ENCODE measurements at places on chromosomes 16 and 17. TPM values are rescaled to one million over a fixed set of nuclear protein-coding genes. Genes with fewer than 3 reads are reported as not detected.

DNA sequence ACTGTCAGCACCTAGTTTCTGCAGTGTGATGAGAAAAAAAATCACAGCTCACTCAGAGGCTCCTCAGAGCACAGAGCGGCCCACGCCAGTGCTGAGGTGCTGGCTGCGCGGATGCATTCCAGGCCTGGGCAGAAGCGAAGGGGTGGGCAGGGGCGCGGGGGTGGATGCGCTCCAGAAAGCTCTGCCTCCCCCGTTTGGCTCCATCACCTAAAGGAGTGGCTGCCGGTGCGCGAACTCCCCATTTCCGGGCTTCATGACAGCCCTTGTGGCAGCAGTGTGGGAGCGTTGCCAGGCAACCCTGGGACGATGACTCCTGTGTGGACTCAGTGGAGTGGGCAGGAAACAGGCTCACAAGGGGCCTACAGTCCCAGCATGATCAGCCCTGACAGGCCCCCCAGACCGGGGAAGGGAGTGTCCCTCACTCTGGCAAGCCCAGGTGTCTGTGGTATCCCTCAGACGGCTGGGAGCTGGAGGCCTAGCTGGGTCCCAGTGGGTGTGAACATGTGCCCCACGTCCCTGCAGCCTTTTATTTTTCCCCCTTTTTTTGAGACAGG, 32.8 kb upstream of the NUDT16L1 start:
- no peak for DNase-seq
- H3K36me3 ChIP-seq: no peaks in the 10 kb centered on the region
- H3K27ac ChIP-seq: no peak overlapping the region
- peaks cover 11% of the 10 kb centered on the region for H3K4me1 ChIP-seq
- H3K27me3 ChIP-seq: no peaks in the 10 kb centered on the region

GRCh38 chr16:24853830-24854229, 8.1 kb downstream of the SLC5A11 start:
- DNase-seq: no peak
- no peaks in the 10 kb centered on the region for H3K36me3 ChIP-seq
- no peaks in the 10 kb centered on the region for H3K27me3 ChIP-seq
- H3K27ac ChIP-seq: no peak overlapping the region
- no peak overlapping the region for H3K4me3 ChIP-seq
- no peaks in the 10 kb centered on the region for H3K4me1 ChIP-seq

DNA sequence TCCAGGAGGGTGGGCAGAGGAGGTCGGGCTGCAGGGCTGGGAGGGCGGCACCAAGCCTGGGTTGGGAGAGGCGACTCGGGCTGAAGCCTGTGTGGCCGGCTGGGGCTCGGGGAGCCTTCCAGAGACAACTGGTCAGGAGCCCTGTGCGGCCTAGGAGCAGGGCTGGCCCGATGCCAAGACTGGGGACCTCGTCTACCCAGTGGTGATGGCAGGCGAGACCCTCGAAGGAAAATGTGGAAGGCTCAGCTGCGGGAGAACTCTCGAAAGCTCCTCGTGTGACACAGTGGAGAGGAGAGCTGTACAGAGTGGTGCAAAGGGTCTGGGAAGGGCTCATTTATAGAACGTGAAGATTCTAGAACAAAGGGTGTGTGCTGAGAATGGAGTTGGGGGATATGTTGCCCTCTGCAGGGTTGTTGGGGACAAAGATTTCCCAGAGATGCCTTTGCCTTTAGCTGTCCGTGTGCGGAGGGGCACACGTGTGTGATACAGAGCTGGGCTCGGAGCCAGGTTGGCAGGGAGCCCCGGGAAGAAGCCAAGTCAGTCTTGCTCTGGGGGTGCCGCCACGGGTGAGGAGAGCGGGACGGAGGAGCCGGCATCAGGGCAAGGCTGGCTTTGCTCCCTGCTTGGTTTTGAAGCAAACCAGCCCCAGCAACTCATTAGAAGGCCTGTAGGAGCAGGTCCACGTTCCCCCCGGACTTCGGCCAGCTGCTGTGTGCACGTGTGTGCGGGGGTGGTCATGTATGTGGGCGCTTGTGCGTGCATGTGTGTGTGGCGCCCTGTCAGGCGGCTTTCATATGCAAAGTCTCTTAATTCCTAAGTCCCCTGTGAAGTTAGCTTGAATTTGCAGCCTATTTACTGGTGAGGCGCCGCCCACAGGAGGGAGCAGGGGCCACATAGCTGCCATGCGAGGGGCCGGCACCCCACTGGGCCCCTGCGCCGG, 132.4 kb upstream of the CHMP6 start:
- H3K27me3 ChIP-seq: no peaks in the 10 kb centered on the region
- peaks cover 42% of the 10 kb centered on the region for H3K4me1 ChIP-seq
- no peaks in the 10 kb centered on the region for H3K36me3 ChIP-seq
- H3K27ac ChIP-seq: peak overlapping the region; percentile 93
- peak; percentile 48 for DNase-seq
- H3K4me3 ChIP-seq: no peak overlapping the region

- DNase-seq: no peak
- H3K27me3 ChIP-seq: no peaks in the 10 kb centered on the region
- H3K4me3 ChIP-seq: no peak overlapping the region
Observed at GRCh38 chr17:4509923-4510617, 11.4 kb downstream of the SPNS2 start.

- H3K4me1 ChIP-seq: no peaks in the 10 kb centered on the region
- no peaks in the 10 kb centered on the region for H3K27me3 ChIP-seq
- H3K4me3 ChIP-seq: no peak overlapping the region
- H3K27ac ChIP-seq: no peak overlapping the region
- DNase-seq: no peak
Observed at GRCh38 chr16:13052431-13052830, 151.0 kb downstream of the SHISA9 start.

- no peak overlapping the region for H3K27ac ChIP-seq
- no peak for DNase-seq
- H3K4me1 ChIP-seq: peaks cover 9% of the 10 kb centered on the region
- no peak overlapping the region for H3K4me3 ChIP-seq
- no peaks in the 10 kb centered on the region for H3K36me3 ChIP-seq
- no peaks in the 10 kb centered on the region for H3K27me3 ChIP-seq
Observed at GRCh38 chr16:8677481-8677880, 3.1 kb downstream of the ABAT start.

DNA sequence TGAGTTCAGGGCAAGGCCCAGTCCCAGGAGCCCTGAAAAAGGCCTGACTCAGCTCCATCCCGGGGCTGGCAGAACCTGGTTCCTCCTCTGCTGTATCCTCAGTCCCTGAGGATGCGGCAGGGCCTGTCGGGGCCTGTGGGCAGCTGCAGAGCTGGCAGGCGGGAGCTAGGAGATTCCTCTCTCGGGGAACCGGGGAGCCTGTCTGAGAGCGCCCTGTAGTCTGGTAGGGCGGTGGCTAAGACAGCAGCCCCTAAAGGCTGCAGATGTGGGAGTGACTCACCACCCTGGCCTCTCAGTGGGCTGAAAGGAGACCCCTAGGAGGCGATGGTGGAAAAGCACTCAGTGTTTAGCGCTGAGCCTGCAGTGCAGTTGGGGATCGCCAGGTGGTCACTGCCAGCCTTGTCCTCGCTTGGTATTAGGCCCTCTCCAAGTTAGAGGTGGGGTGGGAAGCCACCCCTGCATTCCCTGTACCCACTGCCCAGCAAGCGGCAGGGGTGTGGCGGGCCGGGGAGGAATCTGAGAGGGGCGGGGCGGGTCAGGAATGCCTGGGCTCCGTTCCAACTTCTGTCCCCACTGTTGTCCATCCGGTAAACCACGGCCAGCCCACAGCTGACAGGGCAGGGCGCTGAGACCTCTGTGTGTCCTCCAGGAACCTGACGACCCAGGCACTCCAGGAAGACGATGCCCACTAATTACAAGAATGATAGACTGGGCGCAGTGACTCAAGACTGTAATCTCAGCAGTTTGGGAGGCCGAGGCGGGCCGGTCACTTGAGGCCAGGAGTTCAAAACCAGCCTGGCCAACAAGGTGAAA, 29.5 kb upstream of the CDH1 start:
- no peak for DNase-seq
- H3K27ac ChIP-seq: no peak overlapping the region
- H3K36me3 ChIP-seq: no peaks in the 10 kb centered on the region
- no peaks in the 10 kb centered on the region for H3K27me3 ChIP-seq
- no peak overlapping the region for H3K4me3 ChIP-seq

Gene TUFM
- 140 TPM for total RNA-seq

- no peaks in the 10 kb centered on the region for H3K36me3 ChIP-seq
- H3K4me1 ChIP-seq: peaks cover 15% of the 10 kb centered on the region
- peak within 1 kb of the TSS; percentile 87 for H3K4me3 ChIP-seq
- H3K27ac ChIP-seq: peak within 1 kb of the TSS; percentile 92
Observed at GRCh38 chr17:32006957-32007462, at the start of gene LRRC37B. Gene LRRC37B (plus strand): TSS chr17:32007383. CDS start chr17:32021393, 14,010 bp downstream.

Gene CA7
- not detected for total RNA-seq

Gene HOXB9
- not detected for total RNA-seq

- H3K4me3 ChIP-seq: no peak overlapping the region
- peaks cover 54% of the 10 kb centered on the region for H3K36me3 ChIP-seq
- peaks cover 65% of the 10 kb centered on the region for H3K4me1 ChIP-seq
- no peaks in the 10 kb centered on the region for H3K27me3 ChIP-seq
Observed at GRCh38 chr17:82244413-82245133, 15.7 kb downstream of the SLC16A3 start.

GRCh38 chr17:70060415-70060814, 14.6 kb upstream of the KCNJ16 start:
- DNase-seq: no peak
- no peak overlapping the region for H3K27ac ChIP-seq
- H3K27me3 ChIP-seq: no peaks in the 10 kb centered on the region
- no peaks in the 10 kb centered on the region for H3K36me3 ChIP-seq

DNA sequence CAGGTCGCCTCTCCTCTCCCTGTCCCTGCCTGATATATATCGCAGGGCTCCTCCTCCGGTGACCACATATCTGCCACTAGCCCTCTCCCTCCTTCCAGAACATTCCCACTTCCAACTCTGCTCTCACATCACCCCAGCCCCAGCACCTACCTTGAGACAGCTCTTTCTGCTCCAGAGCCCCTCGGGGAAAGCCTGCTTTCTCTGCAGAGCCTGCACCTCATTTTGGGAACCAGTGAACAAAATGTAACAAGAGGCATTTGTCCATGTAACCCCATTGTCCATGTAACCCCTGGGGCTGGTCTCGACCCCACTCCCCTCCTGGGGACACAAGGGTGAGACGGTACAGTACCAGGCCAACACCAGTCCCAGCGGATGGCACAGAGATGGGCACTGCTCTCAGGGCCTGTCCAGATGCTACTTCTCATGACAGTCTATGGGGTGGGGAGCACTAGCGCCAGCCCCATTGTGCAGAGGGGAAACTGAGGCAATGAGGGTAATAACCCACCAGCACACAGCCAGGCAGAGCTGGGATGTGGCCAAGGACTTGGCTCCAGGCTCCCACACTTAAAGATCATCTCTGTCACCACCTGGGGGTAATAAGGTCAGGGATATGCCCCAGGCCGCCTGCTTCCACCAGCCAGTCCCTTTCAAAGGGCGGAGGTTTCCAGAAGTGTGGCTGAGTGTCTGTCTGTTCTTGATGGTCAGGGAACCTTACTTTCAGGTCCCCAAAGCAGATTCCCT, 42.9 kb downstream of the TBC1D16 start:
- H3K4me1 ChIP-seq: no peaks in the 10 kb centered on the region
- no peaks in the 10 kb centered on the region for H3K36me3 ChIP-seq
- H3K27ac ChIP-seq: no peak overlapping the region
- no peak for DNase-seq

Gene FBXO39
- total RNA-seq: not detected

DNA sequence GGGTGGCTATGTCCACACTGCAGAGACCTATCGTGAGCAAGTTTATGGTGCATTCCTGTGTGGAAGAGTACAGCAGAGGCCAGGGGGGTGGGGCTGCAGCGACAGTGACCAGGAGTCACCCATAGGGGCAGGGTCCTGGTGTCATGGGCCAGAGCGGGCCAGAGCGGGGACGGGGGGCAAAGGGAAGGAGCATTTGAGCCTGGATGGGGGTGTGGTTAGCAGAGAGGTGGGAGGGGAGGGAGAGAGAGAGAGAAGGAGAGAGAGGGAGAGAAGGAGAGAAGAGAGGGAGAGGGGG, 17.8 kb downstream of the JPH3 start:
- no peaks in the 10 kb centered on the region for H3K36me3 ChIP-seq
- H3K4me3 ChIP-seq: no peak overlapping the region
- H3K4me1 ChIP-seq: no peaks in the 10 kb centered on the region
- H3K27ac ChIP-seq: no peak overlapping the region
- DNase-seq: no peak
- H3K27me3 ChIP-seq: peaks cover 30% of the 10 kb centered on the region

Measured in gastrocnemius medialis (tissue), 4 donors.